ENCODE measurements at places on chromosomes 7 and 10. TPM values are rescaled to one million over a fixed set of nuclear protein-coding genes. Genes with fewer than 3 reads are reported as not detected.

DNA sequence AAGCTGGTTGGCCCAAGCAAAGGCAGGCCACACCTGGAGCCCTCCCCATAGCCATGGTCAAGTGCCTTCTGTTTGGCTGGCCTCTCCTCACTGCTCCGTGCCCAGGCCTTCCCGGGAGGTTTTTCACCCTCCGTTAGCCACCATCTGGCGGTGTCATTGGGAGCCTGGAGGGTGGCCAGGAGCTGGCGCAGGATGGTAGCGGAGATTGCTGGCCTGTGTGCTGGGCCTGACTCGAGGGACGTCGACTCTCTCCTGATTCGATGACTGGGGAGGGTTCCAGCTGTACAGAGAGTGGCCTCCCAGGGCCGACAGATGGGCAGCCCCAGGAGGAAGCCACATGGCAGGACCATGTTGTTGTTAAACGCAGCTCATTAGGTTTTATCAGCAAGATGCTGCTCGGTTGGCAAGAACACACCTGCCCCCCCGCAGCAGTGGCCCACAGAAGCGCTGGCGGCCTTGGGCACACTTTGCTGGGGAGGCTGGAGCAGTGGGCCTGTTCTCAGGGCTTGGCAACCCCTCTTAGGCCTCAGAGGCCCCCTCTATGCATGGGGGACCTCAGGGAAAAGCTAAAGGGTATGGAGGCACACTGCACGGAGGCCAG, 64.0 kb upstream of the CACUL1 start:
- H3K27me3 ChIP-seq, result no peaks in the 10 kb centered on the region
- DNase-seq, result no peak
- no peak overlapping the region for H3K4me3 ChIP-seq

GRCh38 chr7:132400561-132401142, 175.6 kb downstream of the PLXNA4 start:
- no peak for DNase-seq
- no peak overlapping the region for H3K4me3 ChIP-seq
- peaks cover 32% of the 10 kb centered on the region for H3K27me3 ChIP-seq
- H3K36me3 ChIP-seq, result no peaks in the 10 kb centered on the region

- no peaks in the 10 kb centered on the region for H3K27me3 ChIP-seq
- no peaks in the 10 kb centered on the region for H3K36me3 ChIP-seq
- H3K4me3 ChIP-seq, result no peak overlapping the region
- no peak for DNase-seq
- H3K4me1 ChIP-seq, result peaks cover 17% of the 10 kb centered on the region
- no peak overlapping the region for H3K27ac ChIP-seq
These were observed 18.0 kb upstream of the SPOCK2 start for GRCh38 chr10:72106154-72106849.

- H3K27ac ChIP-seq, result no peak overlapping the region
- H3K4me3 ChIP-seq, result no peak overlapping the region
- no peaks in the 10 kb centered on the region for H3K36me3 ChIP-seq
- DNase-seq, result no peak
- no peaks in the 10 kb centered on the region for H3K27me3 ChIP-seq
These were observed 15.5 kb upstream of the PTPRN2 start for GRCh38 chr7:158602905-158603772.

Gene ZNF862
- total RNA-seq, result 8.5 TPM

Gene COL28A1
- total RNA-seq, result 0.12 TPM

- H3K27me3 ChIP-seq, result no peaks in the 10 kb centered on the region
- no peak overlapping the region for H3K4me3 ChIP-seq
- no peaks in the 10 kb centered on the region for H3K4me1 ChIP-seq
These were observed 9.9 kb upstream of the FAM107B start for GRCh38 chr10:14784459-14785055.
